ENCODE measurements at places on chromosomes 12 and 14. TPM values are rescaled to one million over a fixed set of nuclear protein-coding genes. Genes with fewer than 3 reads are reported as not detected.

PPTC7 gene
- 35.6 TPM for total RNA-seq

GRCh38 chr14:73223049-73223448 lies 14.3 kb upstream of the PAPLN start:
- H3K4me3 ChIP-seq: no peak overlapping the region
- peaks cover 18% of the 10 kb centered on the region for H3K36me3 ChIP-seq
- H3K27me3 ChIP-seq: no peaks in the 10 kb centered on the region
- H3K4me1 ChIP-seq: no peaks in the 10 kb centered on the region

- H3K27ac ChIP-seq: no peak overlapping the region
- no peak overlapping the region for H3K4me3 ChIP-seq
- H3K36me3 ChIP-seq: no peaks in the 10 kb centered on the region
These were observed 125.4 kb downstream of the CAND1 start for GRCh38 chr12:67394550-67394949.

DNA sequence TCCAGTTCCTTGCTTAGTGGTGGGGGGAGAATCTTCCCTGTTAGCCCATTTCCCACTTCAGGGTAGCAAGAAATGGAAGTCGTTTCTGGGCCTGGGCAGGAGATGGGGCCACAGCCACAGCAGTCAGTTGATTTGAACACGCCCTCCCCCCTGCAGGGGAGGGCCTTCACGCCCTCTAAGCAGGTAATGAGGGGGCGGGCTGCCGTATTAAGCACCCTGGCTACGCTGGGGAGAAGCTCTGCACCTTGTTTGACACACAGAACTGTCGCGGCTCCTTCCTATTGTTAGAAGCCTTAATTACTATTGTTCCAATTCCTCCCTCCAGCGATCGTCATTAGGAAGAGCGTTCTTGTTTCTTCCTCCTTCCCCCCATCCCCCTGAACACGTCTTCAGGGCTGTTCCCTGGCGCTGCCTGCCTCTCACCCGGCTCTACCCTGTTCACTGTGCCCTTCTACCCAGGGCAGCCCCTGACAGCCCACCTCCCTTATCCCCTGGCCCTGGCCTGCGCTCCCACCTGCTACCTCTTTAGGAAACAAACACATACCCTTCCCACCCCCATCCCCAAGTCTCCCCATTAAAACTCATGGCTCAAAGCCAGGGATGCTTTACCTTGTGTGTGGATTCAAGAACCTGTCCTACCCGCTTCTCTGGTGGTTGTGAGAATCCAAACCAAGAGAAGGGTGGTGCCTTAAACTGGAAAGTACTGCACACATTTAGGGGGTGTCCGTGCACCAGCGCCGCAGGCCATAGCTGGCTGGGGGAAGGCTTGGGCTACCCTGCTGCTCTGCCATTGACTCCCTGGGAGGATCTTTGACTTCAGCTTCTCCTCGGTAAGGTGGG lies 137.6 kb downstream of the TSPAN9 start:
- no peaks in the 10 kb centered on the region for H3K36me3 ChIP-seq
- H3K27ac ChIP-seq: no peak overlapping the region
- DNase-seq: no peak
- no peaks in the 10 kb centered on the region for H3K27me3 ChIP-seq
- H3K4me3 ChIP-seq: no peak overlapping the region
- no peaks in the 10 kb centered on the region for H3K4me1 ChIP-seq

WNT5B gene
- total RNA-seq: 0.17 TPM

- H3K4me3 ChIP-seq: no peak overlapping the region
- no peak for DNase-seq
- no peaks in the 10 kb centered on the region for H3K4me1 ChIP-seq
- no peaks in the 10 kb centered on the region for H3K36me3 ChIP-seq
- no peak overlapping the region for H3K27ac ChIP-seq
- no peaks in the 10 kb centered on the region for H3K27me3 ChIP-seq
These were observed 506.8 kb downstream of the LRFN5 start for GRCh38 chr14:42113358-42114069.

ESRRB gene
- total RNA-seq: 0.09 TPM

SLC25A21 gene
- total RNA-seq: not detected

DNA sequence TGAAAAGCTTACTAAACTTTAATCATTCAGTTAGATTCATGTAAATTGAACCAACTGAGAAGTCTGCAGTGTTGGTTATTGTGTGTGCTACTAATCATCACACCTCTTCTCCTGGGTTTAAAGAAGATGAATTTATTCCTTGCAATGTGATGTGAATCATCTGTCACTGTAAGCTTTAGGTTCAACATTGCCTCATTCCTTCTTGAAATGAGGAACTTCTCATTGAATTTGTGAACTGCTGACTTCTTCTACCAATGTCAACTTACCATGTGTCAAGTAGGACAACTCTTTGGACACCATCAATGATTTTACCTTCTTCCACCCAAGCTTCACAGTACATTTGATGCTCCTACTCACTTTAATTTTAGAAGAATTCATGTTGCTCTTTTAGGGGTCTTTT lies 17.4 kb upstream of the PRB2 start:
- H3K36me3 ChIP-seq: no peaks in the 10 kb centered on the region
- no peak overlapping the region for H3K4me3 ChIP-seq
- H3K4me1 ChIP-seq: no peaks in the 10 kb centered on the region
- no peak overlapping the region for H3K27ac ChIP-seq

DNA sequence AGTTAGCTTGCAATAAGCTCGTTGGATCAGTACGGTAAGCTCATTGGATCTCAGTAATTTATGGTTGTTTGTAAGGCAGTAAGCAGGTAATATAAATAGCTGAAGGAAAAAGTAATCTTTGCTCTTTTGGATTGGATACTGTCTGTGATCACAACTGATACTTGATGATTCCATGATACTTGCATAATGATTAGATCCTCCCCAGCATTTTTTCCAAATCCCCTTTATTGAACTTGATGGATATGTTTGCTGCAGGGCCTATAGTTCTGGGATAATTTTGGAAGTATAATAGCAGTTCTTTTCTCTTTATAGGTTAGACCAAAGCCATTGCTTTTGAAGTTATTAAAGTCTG lies 5.2 kb downstream of the MDM2 start:
- no peaks in the 10 kb centered on the region for H3K27me3 ChIP-seq
- peaks cover 48% of the 10 kb centered on the region for H3K4me1 ChIP-seq
- DNase-seq: no peak

MGST1 gene
- total RNA-seq: 2.3 TPM

SERPINA3 gene
- not detected for total RNA-seq

GRCh38 chr14:104688505-104689108 lies 811 bp upstream of the INF2 start:
- no peaks in the 10 kb centered on the region for H3K36me3 ChIP-seq
- H3K27ac ChIP-seq: peak overlapping the region; percentile 35

DNA sequence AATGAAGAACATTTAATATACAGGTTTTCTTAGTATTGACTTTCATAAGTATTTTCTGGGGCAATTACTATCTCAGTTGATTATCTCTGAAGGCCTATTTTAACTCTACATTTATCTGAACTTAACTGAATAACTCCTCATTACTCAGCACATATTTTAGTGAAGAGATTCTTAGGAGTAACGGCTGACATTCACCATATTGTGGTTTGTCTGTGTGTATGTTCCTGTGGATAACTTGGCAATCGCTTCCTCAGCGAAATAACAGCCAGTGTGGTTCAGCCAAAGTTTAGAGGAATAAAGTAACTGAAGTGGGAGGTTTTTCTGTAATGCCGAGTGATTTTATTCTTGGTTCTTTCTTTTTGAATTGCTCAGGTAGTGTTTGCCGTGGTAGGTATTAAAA lies 168.0 kb downstream of the RAD51B start:
- no peak for DNase-seq
- no peaks in the 10 kb centered on the region for H3K4me1 ChIP-seq
- H3K27me3 ChIP-seq: no peaks in the 10 kb centered on the region
- H3K27ac ChIP-seq: no peak overlapping the region
- H3K36me3 ChIP-seq: no peaks in the 10 kb centered on the region
- H3K4me3 ChIP-seq: no peak overlapping the region

ZNF10 gene
- 19.6 TPM for total RNA-seq

GRCh38 chr12:129351481-129351880 lies 498.2 kb downstream of the GLT1D1 start:
- no peak for DNase-seq
- no peaks in the 10 kb centered on the region for H3K36me3 ChIP-seq
- H3K4me3 ChIP-seq: no peak overlapping the region
- H3K4me1 ChIP-seq: no peaks in the 10 kb centered on the region
- no peaks in the 10 kb centered on the region for H3K27me3 ChIP-seq

RNASE7 gene
- total RNA-seq: not detected

DNA sequence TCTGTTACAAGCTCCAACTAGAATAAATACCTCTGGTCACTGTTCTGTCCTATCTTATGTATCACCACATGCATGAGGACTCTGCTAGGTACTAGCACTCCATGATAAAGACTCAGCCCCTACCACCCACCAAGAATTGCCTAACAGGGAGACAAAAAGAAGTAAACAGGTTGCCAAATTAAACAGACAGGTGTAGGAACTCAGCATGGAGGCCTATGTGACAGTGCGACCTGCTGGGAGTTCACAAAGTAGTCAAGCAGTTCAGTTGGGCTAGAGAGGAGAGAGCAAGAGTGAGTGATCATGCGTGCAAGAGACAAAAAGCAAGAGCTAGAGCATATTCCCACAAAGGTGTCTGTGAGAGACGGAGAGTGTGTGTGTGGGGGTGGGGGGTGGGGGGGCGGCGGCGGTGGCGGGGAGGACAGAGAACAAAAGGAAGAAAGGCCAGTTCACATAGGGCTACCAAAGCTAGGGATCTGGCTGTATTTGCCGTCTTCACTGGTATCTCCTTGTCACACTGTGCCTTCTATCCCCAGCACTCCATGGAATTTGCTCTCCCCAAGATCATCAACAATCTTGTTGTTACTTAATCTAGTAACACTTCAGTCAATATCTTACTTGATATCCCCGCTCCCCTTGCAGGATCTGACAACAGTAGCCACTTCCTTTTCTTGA lies 81.2 kb downstream of the SPPL3 start:
- H3K4me1 ChIP-seq: peaks cover 12% of the 10 kb centered on the region
- no peak overlapping the region for H3K27ac ChIP-seq
- H3K36me3 ChIP-seq: no peaks in the 10 kb centered on the region
- no peak overlapping the region for H3K4me3 ChIP-seq
- H3K27me3 ChIP-seq: no peaks in the 10 kb centered on the region

DNA sequence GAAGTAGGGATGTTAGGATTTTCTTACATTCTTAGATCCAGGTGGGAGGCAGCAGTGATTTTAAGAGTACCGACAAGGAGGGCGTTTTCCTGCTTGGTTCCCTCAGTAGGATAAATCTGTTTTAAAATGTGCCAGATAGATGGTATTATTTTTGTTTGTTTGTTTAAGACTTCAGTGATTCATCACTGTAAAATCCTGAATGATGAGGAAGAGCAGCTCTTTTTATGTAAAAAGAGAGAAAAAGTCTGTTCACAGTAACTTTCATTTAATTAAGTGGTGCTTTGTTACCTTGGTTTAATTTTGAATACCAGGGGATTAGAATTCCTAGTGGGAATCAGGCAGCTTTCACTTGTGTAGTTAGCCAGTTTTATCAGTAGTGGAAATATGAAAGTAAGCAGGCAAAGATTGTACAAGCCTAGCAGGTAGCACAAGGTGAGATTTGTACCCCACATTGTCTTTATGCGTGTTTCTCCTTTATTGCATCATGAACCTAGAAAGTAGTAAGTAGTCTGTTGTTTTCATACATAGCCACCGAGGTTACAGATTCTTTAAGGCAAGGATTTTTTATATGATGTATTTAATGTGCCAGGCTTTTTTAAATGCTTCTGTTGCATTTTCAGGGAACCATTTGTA lies 349.6 kb downstream of the CCDC91 start:
- H3K27ac ChIP-seq: no peak overlapping the region
- DNase-seq: no peak
- no peaks in the 10 kb centered on the region for H3K27me3 ChIP-seq
- H3K4me3 ChIP-seq: no peak overlapping the region

- no peak for DNase-seq
- H3K4me1 ChIP-seq: no peaks in the 10 kb centered on the region
- H3K36me3 ChIP-seq: no peaks in the 10 kb centered on the region
- no peak overlapping the region for H3K27ac ChIP-seq
These were observed 202.5 kb upstream of the DDHD1 start for GRCh38 chr14:53355581-53356112.

DNA sequence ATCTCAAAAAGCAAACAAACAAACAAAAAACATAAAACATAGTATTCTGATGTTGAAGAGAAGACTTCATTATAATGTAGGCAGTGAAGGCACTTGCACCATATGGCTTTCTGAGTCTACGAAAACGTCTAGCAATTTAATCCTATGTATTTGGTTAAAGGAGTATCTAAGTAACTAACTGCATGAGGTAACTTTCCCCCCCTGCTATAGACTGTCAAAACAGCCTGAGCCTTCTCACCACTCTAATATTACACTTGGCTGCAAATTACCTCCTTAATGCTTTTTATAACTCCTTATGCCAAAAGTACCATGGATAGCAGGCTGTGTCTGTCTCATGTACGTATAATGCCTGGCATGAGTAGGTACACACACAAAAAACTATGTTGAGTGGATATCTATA lies 607.6 kb upstream of the FLRT2 start:
- no peak overlapping the region for H3K27ac ChIP-seq
- H3K27me3 ChIP-seq: no peaks in the 10 kb centered on the region
- no peaks in the 10 kb centered on the region for H3K36me3 ChIP-seq

DNA sequence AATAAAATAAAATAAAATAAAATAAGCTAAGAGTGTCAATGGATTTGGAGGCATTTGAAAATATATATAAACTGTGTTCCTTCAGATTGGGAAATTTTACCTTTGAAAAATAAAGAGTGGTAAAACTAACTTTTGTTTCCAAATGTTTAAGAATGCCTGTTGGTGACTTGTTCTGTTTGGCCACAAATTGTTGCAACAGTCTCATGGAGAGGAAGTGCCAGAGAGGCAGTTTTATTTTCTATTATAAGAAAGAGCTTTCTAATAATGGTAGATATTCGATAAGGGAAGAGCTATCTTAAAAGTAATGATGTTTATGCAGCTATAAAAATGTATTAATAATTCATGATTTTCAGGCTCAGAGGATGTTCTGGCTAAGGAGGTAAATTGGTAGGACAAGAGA lies 68.8 kb upstream of the MDGA2 start:
- no peaks in the 10 kb centered on the region for H3K27me3 ChIP-seq
- no peaks in the 10 kb centered on the region for H3K36me3 ChIP-seq
- no peak overlapping the region for H3K4me3 ChIP-seq
- no peak overlapping the region for H3K27ac ChIP-seq
- DNase-seq: no peak

- no peak overlapping the region for H3K4me3 ChIP-seq
- H3K4me1 ChIP-seq: no peaks in the 10 kb centered on the region
- DNase-seq: no peak
- H3K36me3 ChIP-seq: no peaks in the 10 kb centered on the region
These were observed 19.0 kb upstream of the GPRC5A start for GRCh38 chr12:12872139-12872933.

SLCO1A2 gene
- total RNA-seq: not detected

ANKS1B gene
- 0.55 TPM for total RNA-seq

DNA sequence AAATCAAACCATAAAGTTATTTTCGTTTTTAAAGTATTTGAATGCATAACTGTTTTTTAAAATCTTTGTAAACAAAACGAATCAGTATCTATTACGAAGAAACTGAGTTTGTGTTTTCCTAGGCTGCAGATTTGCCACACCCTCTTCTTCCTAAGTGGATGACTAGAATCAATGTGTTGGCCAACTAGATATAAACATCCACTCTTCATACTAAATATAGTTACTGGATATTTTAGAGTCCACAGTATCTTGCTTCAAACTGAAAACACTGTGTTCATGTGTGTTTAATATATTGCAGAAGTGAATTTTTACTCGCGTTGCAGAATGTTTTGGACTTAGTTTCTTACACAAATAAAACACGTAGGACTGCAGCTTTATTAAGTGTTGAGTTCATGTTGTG lies 63.2 kb downstream of the KLHL28 start:
- no peaks in the 10 kb centered on the region for H3K36me3 ChIP-seq
- DNase-seq: no peak
- no peak overlapping the region for H3K27ac ChIP-seq
- H3K4me3 ChIP-seq: no peak overlapping the region
